Stimulated activated CD4-positive, alpha-beta T cell treated with anti-CD3 and anti-CD28 coated beads, TNF-alpha, amount 100 ng/mL, for 4 hours (primary cell): ENCODE measurements at places on chromosomes 12 and 14.

DNA sequence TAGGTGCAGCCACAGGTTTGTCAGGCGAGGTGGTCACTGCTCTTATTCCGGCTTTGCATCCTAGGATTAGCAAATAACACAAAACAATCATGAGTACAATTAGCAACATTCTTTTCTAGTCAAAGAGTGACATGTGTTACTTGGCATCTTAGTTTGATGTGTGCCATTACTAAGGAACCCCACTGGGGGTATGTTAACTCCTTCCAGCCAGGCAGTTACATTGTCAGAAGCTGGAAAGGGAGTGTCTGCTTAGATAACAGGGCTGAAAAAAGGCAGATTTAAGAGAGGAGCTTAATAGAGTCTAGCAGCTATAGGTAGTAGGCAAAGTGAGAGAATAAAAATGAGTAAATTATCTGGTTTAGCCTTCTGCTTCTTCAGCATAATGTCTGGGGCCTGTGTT lies 30.5 kb upstream of the METAP2 start:
- no peak for DNase-seq

DNA sequence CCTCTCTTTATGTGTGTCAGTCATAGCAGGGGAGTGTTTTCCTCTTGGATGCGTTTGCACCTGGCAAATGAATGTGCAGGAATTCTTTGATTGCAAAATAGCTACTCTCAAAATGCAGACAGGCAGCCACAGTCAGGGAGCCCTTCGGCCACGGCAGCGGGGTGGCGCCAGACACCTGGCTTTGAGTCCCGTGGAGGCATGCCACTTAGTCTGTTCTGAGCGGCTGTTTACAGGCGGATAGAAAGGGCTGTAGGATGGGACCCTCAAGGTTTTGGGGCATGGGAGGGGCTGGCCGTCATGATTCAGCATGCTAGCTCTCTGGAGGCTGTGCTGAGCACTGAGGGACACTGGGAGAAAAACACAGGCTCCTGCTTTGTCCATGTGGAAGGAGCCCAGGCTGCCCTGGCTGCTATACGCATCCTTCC lies 117.1 kb downstream of the SLC25A47 start:
- no peak for DNase-seq

- no peak for DNase-seq
Measured at GRCh38 chr12:55637467-55637866, 775 bp downstream of the OR10P1 start.

GRCh38 chr12:51904951-51905470 lies 2.3 kb upstream of the ACVRL1 start:
- DNase-seq = no peak

DNA sequence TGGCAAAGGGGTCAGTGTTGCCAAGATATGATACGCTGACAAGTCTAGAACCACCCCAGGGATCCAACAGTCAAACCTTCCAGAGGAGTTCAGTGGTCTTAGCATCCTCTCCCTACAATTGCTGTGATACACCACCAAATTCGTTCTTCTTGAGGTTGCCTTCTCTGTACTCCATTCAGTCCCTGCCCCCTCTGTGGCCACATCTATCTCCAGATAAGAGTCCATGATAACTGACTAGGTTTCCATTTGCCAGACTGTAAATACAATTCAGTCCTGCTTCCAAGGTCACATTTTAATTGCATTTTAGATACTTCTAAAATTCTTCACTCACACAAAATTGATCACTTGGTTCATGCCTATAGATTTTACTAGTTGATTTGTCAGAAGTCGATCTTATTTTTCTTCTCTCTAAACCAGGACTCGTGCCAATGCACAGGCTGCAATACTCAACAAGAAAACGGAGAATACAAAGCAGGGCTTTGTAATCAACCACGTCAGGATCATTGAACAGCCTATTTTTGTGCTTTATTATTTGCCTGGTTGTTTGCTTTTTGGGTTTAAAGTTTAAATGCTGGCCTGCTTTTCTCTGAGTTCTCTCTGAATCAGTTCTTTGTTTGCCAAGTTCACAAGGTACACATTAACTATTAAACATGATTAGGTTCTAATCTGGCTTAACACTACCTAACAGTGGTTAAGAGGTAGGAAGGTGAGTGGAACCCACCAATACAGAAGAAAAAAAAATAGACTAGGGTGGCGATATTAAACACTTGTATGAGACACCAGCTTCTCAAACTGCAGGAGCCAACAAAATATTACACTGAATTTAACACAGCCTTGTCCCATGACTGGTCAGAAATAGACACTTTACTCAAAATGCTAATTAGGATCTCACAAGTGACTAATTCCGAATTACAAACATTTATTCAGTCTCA lies 5.3 kb upstream of the TSPAN8 start:
- DNase-seq = no peak
